ENCODE measurements at places on chromosomes 3 and 15.

GRCh38 chr3:164806188-164806587 is 272.1 kb downstream of the SI start:
- DNase-seq, result no peak

DNA sequence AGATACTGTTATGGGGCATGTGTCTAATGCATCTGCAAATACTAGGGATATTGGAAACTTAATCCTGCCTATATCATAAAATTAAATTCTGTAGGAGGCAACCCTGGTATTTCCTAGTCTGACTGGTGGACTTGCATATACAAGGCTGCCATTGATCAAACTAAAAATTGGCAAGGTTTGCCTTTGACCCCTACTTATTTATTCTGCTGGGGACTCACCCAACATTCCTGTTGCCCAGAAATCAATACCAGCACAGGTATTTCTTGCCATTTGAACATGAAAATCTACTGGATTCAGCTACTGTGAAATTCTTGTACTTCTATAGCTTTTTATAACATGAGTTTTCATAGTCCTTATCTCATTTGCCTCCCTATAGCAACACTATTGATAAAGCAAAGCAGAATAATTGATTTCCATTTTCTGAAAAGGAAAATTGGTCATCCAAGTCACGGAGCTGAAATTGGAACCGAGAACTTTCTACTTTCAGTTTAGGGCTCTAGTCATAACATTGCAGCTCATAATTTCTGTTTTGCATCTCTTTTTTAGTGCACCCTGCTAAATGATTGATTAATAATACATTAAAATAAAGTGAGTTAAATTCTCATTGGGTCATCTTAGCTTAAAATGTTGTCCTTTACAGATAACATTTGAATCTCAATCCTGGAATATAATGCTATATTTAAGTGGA is 365.2 kb downstream of the MFSD1 start:
- DNase-seq, result no peak

GRCh38 chr3:43257850-43258249 is 28.5 kb upstream of the SNRK start:
- no peak for DNase-seq

GRCh38 chr3:172441581-172441980 is 6.7 kb downstream of the GHSR start:
- DNase-seq, result no peak

GRCh38 chr3:168273036-168273435 is 177.3 kb upstream of the GOLIM4 start:
- DNase-seq, result no peak

DNA sequence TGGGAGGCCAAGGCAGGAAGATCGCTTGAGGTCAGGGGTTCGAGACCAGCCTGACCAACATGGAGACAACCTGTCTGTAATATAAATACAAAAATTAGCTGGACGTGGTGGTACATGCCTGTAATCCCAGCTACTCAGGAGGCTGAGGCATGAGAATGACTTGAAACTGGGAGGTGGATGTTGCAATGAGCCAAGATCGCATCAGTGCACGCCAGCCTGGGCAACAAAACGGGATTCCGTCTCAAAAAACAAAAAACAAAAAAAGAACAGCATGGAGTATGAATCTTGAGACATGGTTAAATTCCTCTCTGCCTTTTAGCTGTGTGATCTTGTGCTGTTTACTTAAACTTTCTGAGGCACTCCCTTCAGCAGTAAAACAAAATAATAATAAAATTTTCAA is 244.9 kb downstream of the FGF12 start:
- no peak for DNase-seq
